ENCODE measurements at places on chromosomes 2 and 18.

DNA sequence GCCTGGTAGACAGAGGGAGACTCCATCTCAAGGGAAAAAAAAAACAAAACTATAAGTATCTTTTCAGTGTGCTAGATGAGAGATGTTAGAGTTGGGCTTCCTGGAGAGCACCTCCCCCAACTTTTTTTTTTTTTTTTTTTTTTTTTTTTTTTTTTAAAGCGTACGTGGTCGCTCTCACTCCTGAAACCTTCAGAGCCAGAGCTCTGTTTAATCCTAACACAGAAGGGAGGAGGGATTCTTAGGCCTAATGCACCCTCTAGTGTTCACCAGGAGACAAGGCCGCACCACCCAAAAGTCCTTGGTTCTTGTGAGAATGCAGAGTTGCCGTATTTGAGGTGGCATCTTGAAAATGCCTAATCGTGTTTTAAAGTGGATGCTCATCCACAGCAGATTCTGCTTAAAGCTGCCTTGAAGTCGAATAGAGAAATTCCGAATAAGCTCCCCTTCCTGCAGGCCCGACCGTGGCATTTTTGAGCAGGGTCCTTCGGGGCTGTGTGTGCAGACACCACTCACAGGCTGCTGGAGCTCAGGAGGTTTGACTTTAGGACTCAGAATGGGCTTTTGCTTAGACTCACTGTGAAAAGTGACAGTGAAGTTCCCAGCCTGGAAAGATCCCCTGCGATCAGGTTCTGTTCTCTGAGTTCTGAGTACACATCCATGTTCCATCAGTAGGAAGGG, 252.6 kb downstream of the AGAP1 start:
- peak; percentile 89 for DNase-seq

GRCh38 chr18:80108121-80108536, 933 bp upstream of the ADNP2 start:
- no peak for DNase-seq

- DNase-seq: no peak
Measured at GRCh38 chr18:66511792-66512191, 92.1 kb downstream of the CDH19 start.

- DNase-seq: no peak
Measured at GRCh38 chr2:61421611-61422010, 49.3 kb downstream of the USP34 start.
